Activated T-helper 1 cell treated with anti-CD3 and anti-CD28 coated beads, Interleukin-12 subunit alpha, Interleukin-12 subunit beta, Interleukin-2, Interleukin-4 antibody, amounts not matched to agents 30 ng/mL and 10 ng/mL and 1 ng/mL, durations not matched to agents 14 hours and 24 hours and 36 hours (primary cell): ENCODE measurements at places on chromosomes 12 and 14. TPM values are rescaled to one million over a fixed set of nuclear protein-coding genes. Genes with fewer than 3 reads are reported as not detected.

- H3K27me3 ChIP-seq = peaks cover 2% of the 10 kb centered on the region
- peaks cover 2% of the 10 kb centered on the region for H3K36me3 ChIP-seq
- peak overlapping the region; percentile 92 for H3K27ac ChIP-seq
- peaks cover 97% of the 10 kb centered on the region for H3K4me1 ChIP-seq
Measured at GRCh38 chr14:91872517-91873470, 5.5 kb upstream of the TC2N start.

DNA sequence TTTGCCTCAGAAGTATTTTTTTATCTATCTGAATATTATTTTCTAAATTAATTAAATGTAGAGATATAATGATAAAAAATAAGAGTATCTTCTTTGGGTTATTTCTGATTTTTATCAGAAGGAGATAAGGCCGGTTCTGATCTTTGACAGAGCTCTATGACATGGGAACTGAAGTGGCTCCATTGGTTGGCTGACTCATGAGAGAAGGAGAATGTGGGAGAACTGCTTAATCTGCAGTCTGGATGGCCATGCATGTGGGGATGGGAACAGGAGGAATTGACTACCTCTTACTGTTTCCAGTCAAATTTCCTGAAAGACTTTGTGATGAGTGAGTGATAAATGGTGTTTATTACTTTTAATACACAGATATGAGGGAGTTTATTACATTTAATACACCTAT lies 155.8 kb upstream of the ATP2B1 start:
- no peaks in the 10 kb centered on the region for H3K27me3 ChIP-seq
- peak overlapping the region; percentile 69 for H3K27ac ChIP-seq
- H3K36me3 ChIP-seq = peaks cover 13% of the 10 kb centered on the region
- no peak overlapping the region for H3K4me3 ChIP-seq
- no peak for DNase-seq
- H3K4me1 ChIP-seq = peaks cover 46% of the 10 kb centered on the region

GRCh38 chr14:88289234-88289633 lies 33.8 kb downstream of the KCNK10 start:
- no peaks in the 10 kb centered on the region for H3K4me1 ChIP-seq
- H3K4me3 ChIP-seq = no peak overlapping the region
- H3K27me3 ChIP-seq = peaks cover 2% of the 10 kb centered on the region
- H3K36me3 ChIP-seq = no peaks in the 10 kb centered on the region
- no peak for DNase-seq

Gene VWF
- total RNA-seq = not detected in 2 replicates

DNA sequence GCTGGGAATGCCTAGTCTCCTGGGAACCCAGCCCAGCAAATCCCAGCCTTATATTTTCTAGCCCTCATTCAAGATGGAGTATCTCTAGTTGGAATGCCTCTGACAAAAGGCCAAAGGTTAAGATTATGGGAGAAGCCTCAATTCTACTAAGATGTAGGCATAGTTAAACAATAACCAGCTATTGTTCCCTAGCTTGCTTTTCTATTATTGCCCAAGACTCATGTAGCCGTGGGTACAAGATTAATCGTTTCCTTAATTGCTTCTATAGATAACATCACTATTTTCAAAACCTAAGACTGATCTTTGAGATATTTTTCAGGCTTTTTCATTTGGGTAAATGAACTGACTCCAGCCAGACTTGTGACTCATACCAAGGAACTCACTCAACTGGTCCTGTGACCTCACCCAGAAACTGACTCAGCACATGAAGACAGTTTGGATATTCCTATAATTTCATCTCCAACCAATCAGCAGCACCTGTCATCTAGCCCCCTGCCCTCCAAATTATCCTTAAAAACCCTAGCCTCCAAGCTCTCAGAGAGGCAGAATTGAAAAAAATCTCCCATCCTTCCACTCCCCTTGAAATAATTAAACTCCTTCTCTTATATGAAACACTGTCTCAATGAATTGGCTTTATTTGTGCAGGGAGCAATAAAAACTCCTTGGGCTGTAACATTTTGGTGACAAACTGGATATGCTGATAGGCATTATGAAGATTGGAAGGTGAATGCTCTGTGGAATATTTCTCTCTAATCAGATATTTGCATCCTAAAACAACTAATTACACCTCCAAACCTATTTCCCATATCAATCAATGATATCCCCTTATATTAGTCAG lies 589.0 kb downstream of the C12orf50 start:
- H3K4me1 ChIP-seq = no peaks in the 10 kb centered on the region
- no peak for DNase-seq
- no peaks in the 10 kb centered on the region for H3K36me3 ChIP-seq
- H3K27me3 ChIP-seq = no peaks in the 10 kb centered on the region
- no peak overlapping the region for H3K27ac ChIP-seq
- no peak overlapping the region for H3K4me3 ChIP-seq

Gene PLEKHD1
- total RNA-seq = 0.07 TPM in 1 of 2 replicates, not detected in the other

DNA sequence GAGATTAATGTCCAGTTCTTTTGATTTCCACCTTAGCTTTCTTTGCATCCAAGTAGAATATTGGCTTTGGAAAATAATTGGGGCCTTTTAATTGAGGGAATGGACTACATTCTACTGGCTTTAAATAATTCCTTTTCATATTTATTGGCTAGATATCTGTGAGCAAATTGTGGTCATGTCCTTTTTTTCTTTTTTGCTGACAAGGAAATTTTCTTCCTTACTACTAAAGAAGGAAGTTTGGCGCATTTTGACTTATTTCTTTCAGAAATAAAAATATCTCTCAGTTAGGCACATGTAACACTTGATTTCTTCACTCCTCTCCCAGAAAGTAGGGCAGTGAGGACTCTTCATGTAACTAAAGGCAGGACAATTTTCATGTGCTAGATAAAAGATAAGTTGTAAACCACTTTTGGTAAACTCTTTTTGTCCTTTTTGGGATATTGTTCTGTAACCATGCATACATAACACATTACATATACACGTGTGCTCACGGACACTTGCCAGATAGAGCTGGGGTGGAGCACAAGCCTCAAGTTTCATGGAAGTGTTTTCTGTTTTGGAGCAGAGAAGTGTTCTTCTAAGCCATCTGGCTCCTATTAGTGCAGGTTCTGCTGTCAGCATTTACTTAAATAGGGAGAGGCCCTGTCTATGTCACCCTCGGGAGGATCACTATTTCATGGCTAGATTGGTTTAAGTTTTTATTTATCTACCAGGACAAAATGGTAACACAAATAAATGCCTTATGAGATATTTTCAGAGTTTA lies 85.1 kb upstream of the LRIG3 start:
- no peaks in the 10 kb centered on the region for H3K4me1 ChIP-seq
- no peak overlapping the region for H3K4me3 ChIP-seq
- H3K36me3 ChIP-seq = no peaks in the 10 kb centered on the region
- no peak for DNase-seq
- no peaks in the 10 kb centered on the region for H3K27me3 ChIP-seq

- no peak overlapping the region for H3K4me3 ChIP-seq
- H3K27ac ChIP-seq = no peak overlapping the region
- H3K27me3 ChIP-seq = peaks cover 2% of the 10 kb centered on the region
Measured at GRCh38 chr12:13680916-13681315, 300.5 kb downstream of the GRIN2B start.

- H3K4me1 ChIP-seq = no peaks in the 10 kb centered on the region
- no peak for DNase-seq
Measured at GRCh38 chr14:58812050-58812910, 174.5 kb downstream of the DACT1 start.

DNA sequence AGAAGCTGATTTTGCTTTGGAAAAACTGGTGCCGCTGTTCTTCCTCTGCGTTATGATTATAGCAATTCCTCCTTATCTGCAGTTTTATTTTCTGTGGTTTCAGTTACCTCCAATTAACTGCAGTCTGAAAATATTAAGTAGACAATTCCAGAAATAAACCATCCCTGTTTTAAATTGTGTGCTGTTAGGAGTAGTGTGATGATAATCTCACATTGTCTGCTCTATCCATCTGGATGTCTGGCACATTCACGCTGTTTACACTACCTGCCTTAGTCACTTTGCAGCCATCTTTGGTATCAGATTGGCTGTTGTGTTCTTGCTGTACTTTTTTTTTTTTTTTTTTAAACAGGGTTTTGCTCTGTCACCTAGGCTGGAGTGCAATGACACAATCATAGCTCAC lies 141.0 kb downstream of the GRIP1 start:
- no peaks in the 10 kb centered on the region for H3K36me3 ChIP-seq
- DNase-seq = no peak
- H3K27me3 ChIP-seq = no peaks in the 10 kb centered on the region
- no peaks in the 10 kb centered on the region for H3K4me1 ChIP-seq
- H3K4me3 ChIP-seq = no peak overlapping the region

Gene CLEC2A
- not detected in 2 replicates for total RNA-seq

DNA sequence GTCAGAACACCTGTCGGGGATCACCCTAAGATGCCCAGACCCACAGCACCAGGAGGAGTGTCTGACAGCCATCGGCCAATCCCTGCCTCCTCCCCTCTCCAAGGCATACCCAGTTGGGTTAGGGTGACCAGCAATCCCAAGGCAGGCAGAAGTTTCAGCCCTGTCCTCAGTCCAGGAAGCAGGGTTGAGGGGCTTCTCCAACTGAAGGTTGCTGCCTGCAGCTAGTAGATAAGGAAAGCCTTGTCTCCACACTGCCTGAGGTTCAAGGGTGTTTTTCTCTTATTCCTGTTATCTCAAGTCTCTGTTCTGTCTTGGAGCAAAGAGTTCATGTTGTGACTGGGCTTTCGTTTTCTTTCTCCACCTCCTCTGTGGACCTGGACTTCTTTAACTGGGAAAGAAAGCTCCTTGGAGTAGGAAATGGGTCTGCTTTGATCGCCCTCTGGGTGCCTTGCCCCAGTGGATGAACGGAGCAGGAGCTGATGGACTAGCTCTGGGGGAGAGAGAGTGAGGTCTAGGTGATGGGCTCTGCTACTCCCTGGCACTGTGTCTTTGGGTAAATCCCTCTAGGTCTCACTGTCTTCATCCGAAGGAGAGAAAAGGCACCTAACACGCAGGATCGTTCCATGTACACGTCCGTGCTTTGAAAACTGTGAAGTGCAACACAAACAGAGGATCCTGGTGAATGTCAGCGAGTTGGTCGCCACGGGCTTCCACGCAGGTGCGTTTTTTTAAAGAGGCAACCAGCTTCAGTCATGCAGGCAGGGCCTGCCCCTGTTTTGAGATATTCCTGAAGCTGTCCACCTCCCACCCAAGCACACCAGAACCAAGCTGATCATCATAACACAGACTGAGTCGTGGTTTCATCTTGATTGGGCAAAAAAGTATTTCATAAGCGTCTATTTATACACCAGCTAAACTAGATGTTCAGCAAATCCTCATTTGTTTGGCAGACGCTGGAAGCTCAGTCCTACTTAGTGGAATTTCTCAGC lies 52.5 kb upstream of the FOXN3 start:
- H3K27me3 ChIP-seq = no peaks in the 10 kb centered on the region
- H3K27ac ChIP-seq = no peak overlapping the region
- DNase-seq = no peak
- H3K4me1 ChIP-seq = peaks cover 24% of the 10 kb centered on the region
- peaks cover 25% of the 10 kb centered on the region for H3K36me3 ChIP-seq

DNA sequence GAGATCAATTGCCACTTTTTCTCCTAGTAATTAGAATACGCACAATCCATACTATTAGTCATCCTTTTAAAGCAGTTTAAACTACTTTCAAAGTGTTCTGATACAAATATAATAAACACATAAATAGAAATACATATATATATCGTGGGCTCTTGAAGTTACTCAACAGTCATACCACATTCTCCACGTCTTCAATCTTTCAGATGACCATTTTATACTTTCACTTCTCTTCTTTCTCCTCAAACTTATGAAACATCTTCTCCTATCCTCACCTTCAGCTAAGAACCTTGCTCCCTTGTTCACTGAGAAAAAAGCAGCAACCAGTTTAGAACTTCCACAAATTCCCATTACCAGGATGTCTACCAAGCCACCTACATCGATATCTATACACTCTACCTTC lies 19.2 kb downstream of the CEP290 start:
- H3K36me3 ChIP-seq = peaks cover 7% of the 10 kb centered on the region
- no peaks in the 10 kb centered on the region for H3K4me1 ChIP-seq
- no peak for DNase-seq
- no peaks in the 10 kb centered on the region for H3K27me3 ChIP-seq

- no peaks in the 10 kb centered on the region for H3K4me1 ChIP-seq
- no peak for DNase-seq
- no peak overlapping the region for H3K27ac ChIP-seq
Measured at GRCh38 chr12:71541583-71541982, 102.0 kb downstream of the LGR5 start.

DNA sequence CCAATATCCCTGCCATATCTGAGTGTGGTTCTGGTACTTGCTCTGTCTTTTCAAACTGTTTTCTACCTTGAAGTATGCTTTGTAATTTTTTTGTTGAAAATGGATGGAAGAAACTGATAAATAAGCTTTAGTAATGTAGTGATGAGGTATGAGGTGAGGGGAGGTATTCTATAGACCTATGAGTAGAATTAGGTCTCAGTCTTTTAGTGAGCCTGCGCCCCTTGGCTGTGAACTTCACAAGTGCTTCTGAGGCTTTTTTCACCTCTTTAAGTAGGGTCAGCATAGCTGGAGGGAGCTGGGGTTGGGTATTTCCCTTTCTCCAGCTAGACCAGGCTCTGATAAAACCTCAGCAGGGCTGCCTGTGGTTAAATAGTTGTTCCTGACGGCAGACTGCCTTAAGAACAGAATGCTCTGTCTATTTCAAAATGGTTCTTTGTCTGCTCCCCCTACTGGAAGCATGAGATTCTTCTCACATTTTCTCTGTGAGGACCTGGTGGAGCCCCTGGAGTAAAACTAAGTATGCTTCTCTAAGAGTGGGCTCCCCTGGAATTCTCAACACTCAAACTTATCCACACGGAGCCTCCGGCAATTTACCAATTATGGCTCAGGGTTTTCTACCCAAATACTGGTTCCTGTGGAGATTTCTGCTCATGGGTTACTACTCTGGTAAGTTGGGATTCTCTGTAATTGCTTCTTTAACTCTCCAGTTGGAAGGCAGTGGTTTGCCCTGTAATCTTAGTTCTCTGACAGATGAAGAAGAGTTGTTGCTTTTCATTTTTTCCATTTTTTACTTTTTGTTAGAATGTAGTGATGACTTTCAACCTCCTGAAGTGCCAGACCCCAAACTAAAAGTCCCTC lies 13.1 kb downstream of the KRT5 start:
- DNase-seq = no peak
- no peaks in the 10 kb centered on the region for H3K4me1 ChIP-seq
- H3K4me3 ChIP-seq = no peak overlapping the region
- H3K27me3 ChIP-seq = peaks cover 21% of the 10 kb centered on the region
- H3K36me3 ChIP-seq = no peaks in the 10 kb centered on the region
- H3K27ac ChIP-seq = no peak overlapping the region

GRCh38 chr12:57754411-57755193 lies at the start of gene MARCHF9:
TSS of gene MARCHF9 (plus strand) at chr12:57755103. CDS start at chr12:57755529, 426 bp downstream.
- H3K36me3 ChIP-seq = peaks cover 27% of the 10 kb centered on the region
- H3K27me3 ChIP-seq = peaks cover 3% of the 10 kb centered on the region
- H3K4me3 ChIP-seq = peak within 1 kb of the TSS; percentile 94

DNA sequence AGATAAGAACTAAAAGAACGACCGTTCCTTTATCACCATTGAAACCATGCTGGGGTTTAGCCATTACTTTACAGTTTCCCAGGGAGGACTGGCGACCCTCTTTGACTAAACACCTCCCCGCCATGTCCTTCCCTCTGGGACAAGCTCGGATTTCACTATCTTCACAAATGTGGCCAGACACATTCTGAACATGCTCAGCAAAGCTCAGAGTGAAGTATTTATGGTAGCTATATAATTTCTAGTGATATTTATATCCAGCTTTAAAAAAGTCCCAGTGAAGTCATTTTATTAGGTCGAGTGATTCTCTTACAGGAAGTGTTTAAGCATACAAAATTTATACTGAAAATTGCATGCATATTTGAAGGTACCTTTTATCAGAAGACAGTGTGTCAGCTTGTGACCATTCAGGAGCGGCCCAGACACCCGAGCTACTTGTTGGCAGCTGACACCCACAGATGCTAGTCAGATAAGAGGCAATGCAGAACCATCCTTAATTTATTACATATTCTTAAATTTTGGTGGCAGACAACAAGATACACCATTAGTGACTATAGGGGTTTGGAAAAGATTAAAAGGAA lies 36.8 kb downstream of the NIN start:
- no peaks in the 10 kb centered on the region for H3K27me3 ChIP-seq
- peaks cover 36% of the 10 kb centered on the region for H3K36me3 ChIP-seq
- H3K4me1 ChIP-seq = peaks cover 61% of the 10 kb centered on the region
- no peak for DNase-seq
- H3K27ac ChIP-seq = no peak overlapping the region
